Activated CD4-positive, alpha-beta T cell treated with anti-CD3 and anti-CD28 coated beads for 24 hours (primary cell): ENCODE measurements at places on chromosomes 3 and 15.

DNA sequence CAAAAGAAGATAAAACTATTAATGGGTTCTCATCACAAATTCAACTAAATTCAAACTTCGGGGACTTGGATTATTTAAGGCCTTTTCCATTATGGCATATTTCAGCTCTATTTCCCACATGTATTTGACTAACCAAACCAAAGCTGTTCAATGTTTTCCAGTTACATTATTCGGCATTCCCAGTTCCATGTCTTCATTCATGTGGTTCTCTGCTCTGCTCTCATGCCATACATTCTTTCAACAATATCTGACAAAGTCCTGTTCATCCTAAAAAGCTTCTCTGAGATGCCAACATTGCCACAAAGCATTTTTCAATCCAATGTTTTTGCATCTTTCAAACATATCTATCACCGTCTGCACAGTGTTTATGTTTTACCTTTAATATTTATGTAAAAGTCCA lies 141.4 kb downstream of the GREM1 start:
- DNase-seq: no peak

DNA sequence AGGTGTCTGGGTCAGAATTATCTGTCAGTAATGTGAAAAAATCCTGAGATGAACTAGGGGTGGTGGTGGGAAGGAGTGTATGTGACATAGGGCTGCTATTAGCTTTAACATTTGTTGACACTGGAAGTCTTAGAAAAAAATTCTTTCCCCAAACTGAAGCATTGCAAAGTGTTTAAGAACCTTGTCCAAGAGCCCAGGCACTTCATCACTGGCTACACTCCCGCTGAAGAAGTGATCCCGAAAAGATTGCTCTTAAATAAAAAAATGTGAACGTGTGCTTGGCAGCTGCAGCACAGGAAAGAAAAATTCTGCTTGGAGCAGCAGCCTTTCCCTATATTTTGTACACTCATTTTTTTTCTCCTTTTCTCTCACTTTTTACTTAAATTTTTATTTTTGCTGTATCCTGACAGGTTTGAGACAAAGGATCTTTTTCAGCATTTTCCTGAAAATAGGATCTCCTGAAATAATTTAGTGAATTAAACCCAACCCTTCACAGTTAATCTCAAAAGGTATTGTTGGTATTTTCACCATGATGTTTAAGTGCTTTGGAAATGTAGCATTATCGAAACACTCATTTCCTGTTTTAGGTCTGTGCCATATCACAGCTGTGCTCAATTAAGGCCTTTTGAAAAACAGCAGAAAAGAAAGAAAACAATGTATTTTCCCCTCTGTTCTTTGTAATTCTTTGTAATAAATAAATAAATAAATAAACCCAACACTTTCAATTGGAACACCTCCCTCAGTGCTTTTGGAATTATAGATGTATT lies 477.6 kb downstream of the ZNF385D start:
- no peak for DNase-seq

DNA sequence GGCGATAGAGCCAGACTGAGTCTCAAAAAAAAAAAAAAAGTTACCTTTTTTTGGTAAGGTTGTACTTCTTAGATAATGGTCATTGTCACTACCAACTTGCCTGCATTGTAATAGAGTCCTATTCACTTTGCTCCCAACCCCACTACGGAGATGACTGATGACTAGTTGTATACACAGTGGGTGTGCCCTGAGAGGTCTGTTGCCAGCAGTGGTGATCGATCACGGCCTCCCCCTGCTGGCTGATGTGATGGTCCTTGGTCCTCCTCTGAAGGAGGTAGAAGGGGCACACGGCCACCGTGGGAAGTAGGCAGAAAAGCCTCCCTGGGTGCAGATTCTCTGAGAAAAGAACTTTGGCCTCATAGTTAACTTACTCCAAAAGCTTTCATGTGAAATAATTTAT lies 10.7 kb downstream of the GCNT3 start:
- no peak for DNase-seq

DNA sequence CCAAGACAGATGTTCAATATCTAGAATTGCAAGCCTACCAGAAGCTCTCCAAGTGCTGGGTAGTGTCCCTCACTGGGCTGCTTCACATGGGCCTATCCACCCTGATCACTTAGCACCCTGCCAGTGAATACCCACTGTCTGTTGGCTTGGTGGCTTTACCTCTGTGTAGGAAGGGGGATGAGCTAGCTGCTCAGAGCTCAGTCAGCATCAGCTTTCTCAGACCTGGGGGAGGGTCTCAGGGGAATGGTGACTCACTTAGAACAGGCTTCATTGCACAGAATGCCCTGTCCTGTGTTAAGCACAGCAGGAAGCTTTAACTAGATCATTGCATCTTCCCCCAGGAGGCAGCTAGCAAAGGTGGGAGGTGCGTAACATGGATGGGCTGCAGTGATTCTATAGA lies 209.8 kb downstream of the PDCD6IP start:
- no peak for DNase-seq

DNA sequence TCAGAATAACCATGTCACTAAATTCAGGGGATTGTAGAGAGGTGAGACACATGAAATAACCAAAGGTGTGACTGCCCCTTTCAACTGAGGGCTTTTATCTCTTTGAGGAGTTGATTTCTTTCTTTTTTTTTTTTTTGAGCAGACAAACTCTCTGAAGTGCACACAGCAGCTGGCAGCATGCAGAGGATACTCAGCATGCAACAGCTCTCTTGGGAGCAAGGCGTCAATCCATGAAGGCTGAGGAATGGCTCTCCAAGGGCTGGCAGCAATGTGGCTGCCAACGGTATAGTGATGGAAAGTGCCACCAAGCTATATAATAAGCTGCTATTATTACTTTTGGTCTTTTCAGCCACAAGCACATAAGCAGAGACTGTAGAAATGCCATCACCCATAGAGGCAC lies 226.7 kb upstream of the FEZF2 start:
- DNase-seq: no peak

GRCh38 chr3:72903004-72903403 lies 15.2 kb downstream of the GXYLT2 start:
- DNase-seq: no peak

- DNase-seq: no peak
Observed at GRCh38 chr15:28019594-28020309, 79.4 kb downstream of the OCA2 start.

- no peak for DNase-seq
Observed at GRCh38 chr15:27768732-27769475, 330.2 kb downstream of the OCA2 start.

- no peak for DNase-seq
Observed at GRCh38 chr3:38119821-38120692, 16.9 kb downstream of the ACAA1 start.

- DNase-seq: peak; percentile 81
Observed at GRCh38 chr3:13091898-13092611, 18.8 kb upstream of the IQSEC1 start.
